T1000 (cell line): ENCODE measurements at places on chromosomes 5 and 9.

- no peak for DNase-seq
These were observed 74.8 kb downstream of the ST8SIA4 start for GRCh38 chr5:100828071-100828897.

DNA sequence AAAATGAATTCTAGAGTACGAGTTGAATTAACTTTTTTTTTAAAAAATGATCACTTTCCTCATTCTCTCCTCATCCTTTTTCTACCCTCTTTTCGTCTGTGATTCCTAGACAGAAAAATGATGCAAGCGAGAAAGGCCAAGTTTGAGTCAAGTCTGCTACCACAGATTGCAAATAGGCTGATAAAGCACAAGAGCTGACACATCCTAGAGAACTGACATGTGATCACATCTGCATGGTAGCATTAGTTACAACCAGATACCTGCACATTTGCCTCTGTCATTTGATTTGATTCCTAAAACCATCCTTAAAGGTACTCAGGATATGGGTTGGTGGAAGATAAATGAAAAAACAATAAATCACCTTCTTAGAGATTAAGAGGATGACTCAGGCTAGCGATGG lies 225.4 kb upstream of the PPP1R2B start:
- DNase-seq, result no peak

GRCh38 chr5:71938895-71939294 lies 168.4 kb upstream of the MAP1B start:
- no peak for DNase-seq

DNA sequence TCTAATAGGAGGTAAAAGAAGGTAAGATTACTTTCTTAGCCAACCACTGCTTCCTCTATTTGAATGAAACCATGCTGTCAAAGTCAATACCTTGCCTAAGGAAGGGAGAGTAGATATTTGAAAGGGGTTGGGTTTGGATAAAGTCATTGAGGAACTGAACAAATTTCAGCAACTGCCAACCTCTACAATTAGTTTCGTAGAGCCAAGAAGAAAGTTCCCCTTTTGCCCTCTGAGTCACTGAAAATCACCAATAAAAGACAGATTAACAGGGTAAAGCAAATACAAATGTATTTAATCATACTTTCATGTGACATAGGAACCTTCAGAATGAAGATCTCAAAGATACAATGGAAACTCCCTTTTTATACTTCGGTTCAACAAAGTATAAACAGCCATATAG lies 615.7 kb downstream of the GABRG2 start:
- DNase-seq, result no peak

DNA sequence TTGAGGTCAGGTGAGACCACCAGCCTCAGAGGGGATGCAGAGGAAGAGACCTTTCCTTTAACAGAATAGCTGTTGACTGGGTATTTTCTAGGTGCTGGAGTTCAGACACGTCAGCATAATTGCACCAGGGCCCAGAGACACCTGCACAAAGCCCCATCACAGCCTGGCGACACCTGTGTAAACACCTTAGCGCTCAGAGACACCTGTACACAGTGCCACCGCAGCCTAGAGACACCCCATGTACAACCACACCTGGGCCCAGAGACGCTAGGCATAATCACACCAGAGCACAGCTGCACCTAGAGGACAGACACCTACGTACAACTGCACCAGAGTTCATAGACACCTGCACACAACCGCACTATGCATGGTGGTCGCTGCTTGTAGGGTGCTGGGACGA lies 1.0 kb downstream of the TRIP13 start:
- DNase-seq, result no peak

- no peak for DNase-seq
These were observed 149.6 kb downstream of the DROSHA start for GRCh38 chr5:31382051-31382878.

DNA sequence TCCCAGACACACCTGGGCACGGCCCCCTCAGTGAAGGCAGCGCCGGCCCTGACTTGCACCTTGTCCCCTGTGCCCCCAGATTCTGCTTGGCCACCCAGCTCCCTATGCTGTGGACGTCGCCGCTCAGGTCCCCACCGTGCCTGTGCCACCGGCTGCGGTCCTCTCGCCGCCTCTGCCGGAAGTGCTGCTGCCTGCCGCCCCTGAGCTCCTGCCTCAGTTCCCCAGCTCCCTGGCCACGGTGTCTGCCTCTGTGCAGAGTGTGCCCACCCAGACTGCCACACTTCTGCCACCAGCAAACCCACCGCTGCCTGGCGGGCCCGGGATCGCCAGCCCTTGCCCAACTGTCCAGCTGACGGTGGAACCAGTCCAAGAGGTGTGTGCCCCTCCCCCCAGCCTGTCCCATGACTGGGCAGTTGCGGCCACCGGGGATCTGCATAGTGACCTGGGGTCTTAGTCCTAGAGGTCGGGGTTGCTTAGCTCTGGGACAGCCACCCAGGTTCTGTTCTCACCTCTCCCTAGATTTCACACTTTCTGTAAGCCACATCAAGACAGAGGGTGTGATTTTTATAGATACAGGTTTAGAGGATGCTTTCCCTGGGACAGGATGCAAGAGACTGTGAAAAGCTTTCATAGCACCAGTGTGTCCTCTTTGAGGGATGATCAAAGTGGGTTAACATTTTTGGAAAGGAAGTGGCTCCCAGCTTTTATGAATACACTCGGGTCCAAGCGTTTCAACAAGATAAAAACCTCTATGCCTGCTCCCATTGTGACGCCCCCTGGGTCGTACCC lies 78.0 kb downstream of the WNK2 start:
- no peak for DNase-seq

DNA sequence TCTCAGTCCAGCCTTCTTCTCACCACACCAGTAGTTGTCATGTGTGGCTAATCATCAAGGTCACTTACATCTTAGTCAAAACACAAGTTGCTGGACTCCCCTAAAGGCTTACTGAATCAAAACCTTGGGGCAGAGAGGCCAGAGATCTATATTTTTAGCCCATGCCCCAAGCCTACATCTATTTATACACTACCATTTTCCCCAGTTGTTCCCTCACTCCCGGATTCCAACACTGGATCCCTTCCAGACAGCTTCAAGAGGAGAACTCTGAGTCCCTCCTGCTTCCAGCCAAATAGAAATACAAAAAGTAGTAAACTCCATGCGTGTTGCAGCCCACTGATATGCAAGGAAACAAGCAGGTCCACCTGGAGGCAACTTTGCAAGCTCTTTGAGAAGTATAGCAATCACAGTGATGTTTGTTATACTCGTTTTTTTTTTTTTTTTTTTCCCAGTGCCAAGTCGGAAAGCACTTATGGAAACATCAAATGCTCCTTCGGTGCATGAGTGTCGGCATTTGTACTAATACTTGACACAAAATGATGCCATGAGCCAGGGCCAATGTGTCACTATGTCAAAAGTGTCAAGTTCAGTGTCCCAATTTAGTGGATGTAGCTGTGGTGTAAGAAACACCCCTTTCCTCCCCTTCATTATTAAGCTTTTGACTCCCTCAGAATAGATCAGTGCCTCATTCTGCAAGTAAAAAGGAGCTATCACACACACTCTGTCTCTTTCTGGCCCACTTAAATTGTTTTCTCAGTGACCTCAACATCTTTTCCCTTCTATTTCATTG lies 594.2 kb upstream of the SGCD start:
- DNase-seq, result no peak

DNA sequence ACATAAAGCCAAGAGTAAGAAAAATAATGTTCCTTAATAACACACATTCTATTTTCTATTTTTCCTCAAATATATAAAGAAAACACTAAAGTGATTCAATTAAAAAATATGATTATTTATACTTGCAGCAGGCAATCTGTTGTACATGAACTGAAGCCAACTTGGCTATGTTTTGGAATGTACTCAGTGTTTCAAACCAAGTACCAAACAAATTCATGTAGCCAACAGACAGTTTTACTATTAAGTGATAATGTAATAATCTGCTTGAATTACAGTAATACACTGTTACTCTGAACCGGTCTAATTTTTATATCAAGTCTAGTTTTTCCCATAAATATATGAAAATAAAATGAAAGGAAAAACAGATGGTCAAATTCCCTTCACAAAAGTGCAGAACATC lies 58.0 kb downstream of the CEP120 start:
- no peak for DNase-seq

DNA sequence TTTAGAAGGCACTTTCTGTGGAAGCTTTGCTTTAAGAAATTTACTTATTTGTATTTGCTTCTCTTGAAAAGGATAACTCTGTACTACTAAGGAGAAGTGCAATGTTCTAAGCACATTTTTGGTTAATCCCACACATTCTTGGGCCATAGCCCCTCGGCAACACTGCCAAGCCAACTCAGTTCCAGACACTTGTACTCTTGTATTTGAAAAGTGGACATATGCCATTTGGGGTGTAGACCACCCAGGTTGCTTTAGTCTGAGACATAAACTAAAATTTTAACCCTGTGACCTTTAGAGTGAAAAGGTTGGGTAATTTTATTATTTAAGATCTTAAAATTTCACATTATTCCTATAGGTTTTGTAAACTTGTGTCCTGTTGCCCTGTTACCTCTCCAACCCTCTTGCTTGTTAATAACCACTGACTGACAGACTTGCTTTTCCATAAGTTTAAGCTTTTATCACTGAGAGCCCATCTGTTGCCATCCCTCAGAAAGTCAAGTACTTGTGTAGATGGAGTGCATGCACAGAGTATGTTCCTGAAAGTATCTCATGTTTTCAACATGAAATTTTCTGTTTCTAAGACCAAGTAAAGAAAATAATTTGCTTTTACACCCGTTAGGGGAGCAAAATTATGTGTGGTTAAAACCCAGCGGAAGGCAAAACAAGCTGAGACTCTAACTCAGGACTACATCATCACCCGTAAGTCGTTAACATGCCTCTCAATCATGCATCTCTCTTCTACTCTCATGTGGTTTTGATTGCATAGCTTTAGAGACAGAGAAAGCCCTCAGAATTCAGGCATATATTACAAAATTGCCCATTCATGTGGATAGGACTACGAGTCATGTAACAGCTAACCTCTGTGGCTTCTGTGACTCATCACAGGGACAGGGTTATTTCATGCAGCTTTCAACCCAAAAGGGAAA lies 117.3 kb downstream of the GDNF start:
- peak; percentile 29 for DNase-seq

DNA sequence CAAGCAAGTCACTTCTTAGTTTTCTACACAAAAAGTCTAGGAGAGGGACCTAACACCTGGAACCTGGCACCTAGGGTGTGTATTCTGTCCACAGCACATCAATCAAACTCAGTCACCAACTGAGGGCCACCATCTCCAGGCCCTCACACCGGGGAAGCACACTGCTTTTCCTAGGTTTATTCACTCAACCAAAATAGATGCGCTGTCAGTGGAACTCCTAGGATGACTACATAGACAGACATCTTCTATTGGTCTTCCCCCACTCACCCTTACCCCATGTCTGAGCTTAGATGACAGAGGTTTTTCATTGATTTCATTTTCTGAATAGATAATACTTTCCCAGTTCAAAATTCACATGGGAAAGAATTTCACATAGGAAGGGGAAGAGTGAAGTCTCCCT lies 59.2 kb downstream of the RNF130 start:
- DNase-seq, result no peak

DNA sequence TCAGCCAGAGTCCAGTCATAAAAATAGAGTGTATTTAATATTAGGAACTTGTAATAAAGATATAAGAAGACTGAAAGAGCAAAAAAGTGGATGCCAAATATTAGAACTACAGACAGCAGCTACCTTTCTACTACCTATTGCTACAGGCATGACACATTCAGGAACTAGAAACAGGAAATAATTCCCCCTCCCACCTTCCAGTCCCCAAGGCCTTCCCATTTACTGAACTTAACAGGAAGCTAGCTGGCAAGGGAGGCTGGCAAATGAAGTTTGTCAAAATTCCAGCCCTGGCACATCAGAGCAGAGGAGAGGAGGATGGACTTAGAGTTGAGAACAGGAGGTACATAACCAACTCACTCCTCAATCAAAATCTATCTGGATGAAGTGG lies 50.2 kb upstream of the RIC1 start:
- DNase-seq, result no peak

DNA sequence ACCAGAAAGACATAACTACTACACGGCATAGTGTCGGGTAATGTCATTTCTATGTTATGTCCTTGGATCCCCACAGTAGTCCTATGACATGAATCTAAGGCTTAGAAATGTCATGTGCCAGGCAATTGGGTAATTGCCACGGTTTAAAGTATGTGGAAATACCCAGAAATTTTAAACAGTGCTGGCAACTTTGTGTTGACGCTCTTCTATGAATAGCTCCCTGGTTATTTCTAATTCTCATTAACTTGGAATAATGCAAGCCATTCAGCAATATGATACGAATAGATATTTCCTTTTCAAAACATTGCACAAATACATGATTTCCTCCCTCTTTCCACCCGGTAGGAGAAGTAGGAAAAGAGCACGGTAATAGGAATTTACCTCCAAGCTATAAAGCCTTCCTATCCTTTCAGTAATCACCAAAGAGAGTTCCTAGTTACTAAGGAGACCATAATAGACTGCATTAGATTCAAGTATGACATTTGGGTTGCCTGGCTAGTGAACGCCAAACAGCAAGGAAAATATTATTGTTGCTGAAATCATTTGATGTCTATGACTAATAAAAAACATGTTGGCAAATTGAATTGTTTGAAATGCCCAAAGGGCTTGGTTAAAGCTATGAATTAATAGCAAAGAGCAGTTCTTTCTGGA lies 168.4 kb downstream of the CCDC192 start:
- no peak for DNase-seq

GRCh38 chr9:129175825-129176633 lies 2.0 kb downstream of the IER5L start:
- peak; percentile 40 for DNase-seq
